ENCODE measurements at places on chromosomes 3 and 15. TPM values are rescaled to one million over a fixed set of nuclear protein-coding genes. Genes with fewer than 3 reads are reported as not detected.

The FBXL22 gene
- 0.15 TPM for total RNA-seq

The TBC1D5 gene
- 152 TPM for total RNA-seq

The ITIH1 gene
- not detected for total RNA-seq

The CEP152 gene
- total RNA-seq, result 10.1 TPM

The SLC28A2 gene
- not detected for total RNA-seq

The GOLGA6L9 gene
- 1.6 TPM for total RNA-seq

The CFAP100 gene
- not detected for total RNA-seq

The ANKRD34C gene
- total RNA-seq, result not detected

The TM4SF18 gene
- total RNA-seq, result 0.44 TPM

The C3orf20 gene
- under 0.01 TPM for total RNA-seq

The PLA2G4F gene
- total RNA-seq, result not detected

The HYAL1 gene
- total RNA-seq, result 6.1 TPM

The IMPG2 gene
- total RNA-seq, result 0.33 TPM

The ADGRG7 gene
- total RNA-seq, result not detected

The AADACL2 gene
- not detected for total RNA-seq

The ERICH6 gene
- 0.15 TPM for total RNA-seq

The DPPA2 gene
- total RNA-seq, result not detected

The TLR9 gene
- under 0.01 TPM for total RNA-seq

The MEF2A gene
- 49.9 TPM for total RNA-seq

The CHL1 gene
- total RNA-seq, result 8.9 TPM

The SLC15A2 gene
- 0.50 TPM for total RNA-seq

The NDUFB5 gene
- 97.6 TPM for total RNA-seq

The SLC12A1 gene
- total RNA-seq, result not detected

The CPLX3 gene
- not detected for total RNA-seq

The PXK gene
- total RNA-seq, result 54.4 TPM

The CRABP1 gene
- total RNA-seq, result not detected

The TGM4 gene
- not detected for total RNA-seq

The PIGX gene
- total RNA-seq, result 10.6 TPM

The WNT5A gene
- total RNA-seq, result 3.6 TPM

The GJD2 gene
- not detected for total RNA-seq

All from smooth muscle cell of trachea (primary cell).